ENCODE measurements at places on chromosomes 3 and 15.

DNA sequence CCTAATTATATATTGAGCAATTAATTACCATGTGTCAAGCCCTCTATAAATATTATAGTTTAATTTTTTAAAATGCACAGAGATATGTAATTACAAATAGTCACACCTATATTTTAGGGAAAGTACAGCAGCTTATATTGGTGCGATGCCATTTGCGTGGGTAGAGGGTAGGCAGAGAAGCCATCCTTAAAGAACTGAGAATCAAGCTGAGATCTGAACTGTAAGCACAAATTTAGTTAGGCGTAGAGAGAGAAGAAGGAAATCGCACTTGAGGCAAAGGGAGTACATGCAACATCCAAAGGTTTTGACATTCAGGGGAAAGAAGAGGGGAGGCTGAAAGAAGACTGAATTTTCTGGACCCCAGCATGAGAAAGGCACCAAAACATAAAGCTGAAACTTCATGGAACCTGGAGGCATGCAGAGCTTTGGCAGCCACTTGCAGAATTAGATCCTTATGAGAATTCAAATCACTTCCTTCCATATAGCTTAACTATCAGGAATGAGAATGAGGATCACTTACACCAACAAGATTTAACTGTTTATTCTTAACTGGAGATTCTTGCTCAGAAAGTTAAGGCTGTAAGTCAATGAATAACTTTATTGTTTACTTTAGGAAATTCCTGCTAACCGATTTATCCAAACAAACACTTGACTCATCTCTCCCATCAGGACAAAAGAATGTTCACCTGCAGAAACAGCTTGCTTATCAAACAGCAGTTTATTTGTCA lies 114.3 kb downstream of the TGFBR2 start:
- no peak for DNase-seq

DNA sequence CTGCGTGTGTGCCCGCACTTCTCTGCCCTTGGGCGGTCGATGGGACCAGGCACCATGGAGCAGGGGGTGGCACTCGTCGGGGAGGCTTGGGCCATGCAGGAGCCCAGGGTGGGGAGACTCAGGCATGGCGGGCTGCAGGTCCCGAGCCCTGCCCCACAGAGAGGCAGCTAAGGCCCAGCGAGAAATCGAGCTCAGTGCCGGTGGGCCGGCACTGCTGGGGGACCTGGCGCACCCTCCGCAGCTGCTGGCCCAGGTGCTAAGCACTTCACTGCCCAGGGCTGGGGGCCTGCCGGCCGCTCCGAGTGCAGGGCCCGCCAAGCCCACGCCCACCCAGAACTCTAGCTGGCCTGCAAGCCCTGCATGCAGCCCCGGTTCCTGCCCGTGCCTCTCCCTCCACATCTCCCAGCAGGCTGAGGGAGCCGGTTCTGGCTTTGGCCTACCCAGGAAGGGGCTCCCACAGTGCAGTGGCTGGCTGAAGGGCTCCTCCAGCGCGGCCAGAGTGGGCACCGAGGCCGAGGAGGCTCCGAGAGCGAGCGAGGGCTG lies 553 bp upstream of the RTP4 start:
- no peak for DNase-seq

DNA sequence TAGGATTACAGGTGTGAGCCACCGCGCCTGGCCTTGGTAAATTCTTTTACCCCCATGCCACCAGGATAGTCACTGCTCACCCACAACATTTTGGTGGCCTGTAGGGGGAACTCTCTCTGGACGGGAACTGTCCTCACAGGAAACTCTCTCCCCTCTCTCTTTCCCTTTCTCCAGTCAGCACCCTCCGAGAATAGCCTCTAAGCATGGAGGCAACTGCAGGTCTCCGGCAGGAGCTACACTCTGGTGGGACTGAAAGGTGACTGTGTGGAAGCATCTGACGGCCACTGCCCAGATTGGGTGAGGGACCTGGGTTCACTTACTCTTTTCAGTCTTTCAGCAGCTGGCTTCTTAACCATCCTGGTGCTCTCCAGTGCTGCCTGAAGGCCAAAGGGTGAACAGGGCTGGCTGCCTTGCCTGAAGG lies 21.3 kb downstream of the TRANK1 start:
- DNase-seq, result no peak

DNA sequence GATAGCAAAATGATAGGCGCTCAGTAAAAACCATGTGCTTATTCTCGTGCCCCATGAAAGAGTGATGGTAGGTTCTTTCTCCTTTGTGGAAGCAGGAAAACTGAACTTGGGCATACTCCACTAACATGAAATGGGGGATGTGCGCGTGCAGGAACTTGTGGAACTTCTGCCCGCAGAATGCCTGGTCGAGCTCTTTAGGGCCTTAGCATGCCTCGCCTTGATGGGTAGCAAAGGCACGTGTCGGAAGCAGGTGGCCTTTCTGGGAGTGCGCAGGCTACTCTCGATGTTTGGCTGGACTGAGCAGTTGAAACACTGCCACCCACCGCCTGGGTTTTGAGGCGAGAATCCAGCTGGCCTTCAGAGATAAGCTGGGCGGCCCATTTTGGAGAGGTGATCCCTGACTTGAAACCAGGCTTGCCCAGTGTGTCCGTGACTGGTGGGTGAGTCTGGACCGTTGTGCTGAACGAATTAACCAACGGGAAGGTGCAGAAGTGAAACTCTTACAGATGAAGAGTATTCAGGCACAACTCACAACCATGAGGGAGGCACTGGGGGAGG lies 842 bp downstream of the PCCB start:
- peak; percentile 80 for DNase-seq

GRCh38 chr3:42129014-42129953 lies 38.1 kb downstream of the TRAK1 start:
- no peak for DNase-seq

- DNase-seq, result no peak
These were observed 224.1 kb upstream of the IL12A start for GRCh38 chr3:159764490-159765029.

GRCh38 chr3:15805756-15806266 lies 8.0 kb upstream of the ANKRD28 start:
- no peak for DNase-seq

DNA sequence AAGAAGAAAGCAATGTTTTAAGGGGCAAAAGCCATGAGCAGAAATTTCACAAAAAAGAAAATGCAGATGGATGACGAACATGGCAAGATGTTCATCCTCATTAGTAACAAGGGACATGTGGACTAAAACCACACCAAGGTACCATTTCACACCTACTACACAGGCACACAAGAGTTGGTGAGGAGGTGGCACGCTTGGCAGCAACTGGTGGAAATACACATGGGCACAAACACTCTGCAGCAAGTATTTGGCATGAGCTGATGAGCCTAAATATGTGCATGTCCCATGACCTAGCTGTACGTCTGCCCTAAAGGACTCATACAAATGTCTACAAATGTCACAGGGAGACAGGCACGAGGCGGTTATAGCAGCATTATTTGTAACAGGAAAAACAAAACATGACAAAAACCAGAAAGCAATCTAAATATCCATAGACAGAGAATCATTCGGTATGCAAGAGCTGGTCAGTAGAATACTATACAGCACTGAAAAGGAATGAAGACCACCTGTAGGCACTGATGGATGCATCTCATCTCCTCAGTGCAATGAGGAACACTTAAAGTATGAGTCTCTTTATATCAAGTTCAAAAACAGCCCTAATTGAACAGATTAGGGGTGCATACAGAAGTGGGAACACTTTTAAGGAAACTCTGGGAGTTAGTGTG lies 11.5 kb upstream of the FBLN2 start:
- no peak for DNase-seq

GRCh38 chr3:193894121-193894863 lies 241.7 kb upstream of the HES1 start:
- DNase-seq, result no peak
